ENCODE measurements at places on chromosomes 16 and 17. TPM values are rescaled to one million over a fixed set of nuclear protein-coding genes. Genes with fewer than 3 reads are reported as not detected.

GRCh38 chr17:50117202-50118051, 12.5 kb downstream of the SAMD14 start:
- H3K27me3 ChIP-seq: peaks cover 56% of the 10 kb centered on the region
- no peak overlapping the region for H3K27ac ChIP-seq
- H3K4me1 ChIP-seq: peaks cover 7% of the 10 kb centered on the region
- H3K4me3 ChIP-seq: no peak overlapping the region
- H3K36me3 ChIP-seq: no peaks in the 10 kb centered on the region
- peak; percentile 60 for DNase-seq

Gene AIPL1
- not detected for total RNA-seq

GRCh38 chr17:74569020-74570003, 2.0 kb upstream of the CD300H start:
- H3K27ac ChIP-seq: no peak overlapping the region
- peaks cover 10% of the 10 kb centered on the region for H3K4me1 ChIP-seq
- H3K27me3 ChIP-seq: peaks cover 18% of the 10 kb centered on the region
- H3K36me3 ChIP-seq: no peaks in the 10 kb centered on the region
- H3K4me3 ChIP-seq: no peak overlapping the region

DNA sequence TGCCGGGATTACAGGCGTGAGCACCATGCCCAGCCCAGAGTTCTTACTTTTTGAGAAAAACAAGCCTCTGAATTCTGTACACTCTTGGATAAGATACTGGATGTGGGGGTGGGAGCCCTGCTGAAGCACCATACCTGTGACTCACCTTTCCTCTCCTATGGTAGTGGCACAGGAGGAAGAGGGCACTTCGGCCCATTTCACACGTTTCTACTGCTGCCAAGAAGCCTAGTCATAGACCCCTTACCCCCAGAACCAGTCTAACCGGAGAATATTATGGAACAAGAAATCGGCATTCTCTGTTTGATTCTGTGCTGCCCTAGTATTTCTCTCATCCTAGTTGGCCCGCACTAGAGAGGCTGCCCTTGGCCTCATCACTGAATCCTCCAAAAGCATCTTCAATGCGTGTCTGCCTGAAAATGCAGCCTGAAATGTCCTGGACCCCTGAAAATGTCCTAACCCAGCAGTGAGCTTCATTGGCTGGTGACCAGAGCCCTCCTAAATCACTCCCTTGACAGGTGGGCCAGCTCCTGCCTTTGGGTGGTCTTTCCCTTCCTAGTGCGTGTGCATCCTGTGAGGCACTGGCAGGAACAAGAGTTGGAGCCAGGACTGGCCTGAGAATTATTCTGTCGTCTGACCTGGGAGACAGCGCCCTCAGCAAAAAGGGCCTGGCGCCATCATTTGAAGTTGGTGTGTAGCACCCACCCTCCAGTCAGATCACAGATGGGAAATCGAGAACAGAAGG, 37.9 kb downstream of the NDEL1 start:
- DNase-seq: no peak
- H3K4me1 ChIP-seq: no peaks in the 10 kb centered on the region
- peaks cover 23% of the 10 kb centered on the region for H3K36me3 ChIP-seq
- H3K27ac ChIP-seq: no peak overlapping the region
- no peak overlapping the region for H3K4me3 ChIP-seq
- no peaks in the 10 kb centered on the region for H3K27me3 ChIP-seq

All from activated CD4-positive, alpha-beta T cell treated with anti-CD3 and anti-CD28 coated beads, Interleukin-2, amount 10 ng/mL, durations not matched to agents 7 days and 5 days (primary cell).